ENCODE measurements at places on chromosomes 12 and 14.

GRCh38 chr14:95431199-95432143 is 85.0 kb downstream of the SYNE3 start:
- DNase-seq = peak; percentile 51

DNA sequence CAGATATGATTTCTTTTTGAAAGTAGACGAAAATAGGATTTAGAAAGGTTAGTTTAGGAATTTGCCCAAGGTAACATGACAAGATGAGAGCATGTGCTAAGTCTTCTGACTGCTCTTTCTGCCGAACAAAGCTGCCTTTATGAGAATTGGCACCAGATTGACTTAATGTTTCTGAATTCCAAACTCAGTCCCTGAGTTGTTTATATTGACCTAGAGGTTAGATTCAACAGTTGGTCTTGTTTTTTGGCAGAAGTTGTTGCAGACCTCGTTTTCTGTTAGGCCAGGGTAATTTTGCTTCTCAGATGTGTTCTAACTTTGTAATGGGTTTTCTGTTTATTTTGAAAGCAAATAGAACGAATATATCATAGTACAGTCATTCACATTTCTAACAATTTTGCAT is 61.5 kb upstream of the LRTM2 start:
- no peak for DNase-seq

GRCh38 chr12:80291108-80291754 is 152.8 kb upstream of the PTPRQ start:
- no peak for DNase-seq

- DNase-seq = peak; percentile 52
These were observed 668 bp downstream of the MRPS35 start for GRCh38 chr12:27711317-27711682.

- DNase-seq = no peak
These were observed 15.5 kb upstream of the CCER1 start for GRCh38 chr12:90970471-90970870.

GRCh38 chr14:90451443-90451842 is 54.6 kb downstream of the CALM1 start:
- no peak for DNase-seq

DNA sequence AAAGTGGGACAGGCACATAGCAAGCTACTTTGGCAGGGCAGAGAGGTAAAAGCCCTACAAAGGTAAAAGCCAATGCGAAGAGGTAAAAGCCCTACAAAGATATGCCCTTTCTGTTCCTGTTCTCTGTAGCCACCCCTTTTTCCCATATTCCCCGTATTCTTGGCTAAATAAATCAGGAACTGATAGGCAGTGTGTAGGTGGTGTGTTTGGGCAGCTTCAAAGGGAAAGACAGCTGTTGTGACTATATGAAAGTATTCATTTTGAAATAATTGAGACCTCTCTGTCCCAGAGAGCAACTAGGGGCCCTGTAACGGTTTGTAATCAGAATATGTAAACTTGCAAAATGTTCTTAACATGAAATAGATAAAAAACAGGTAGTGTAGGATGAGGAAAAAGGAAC is 11.3 kb upstream of the SLC41A2 start:
- DNase-seq = no peak

DNA sequence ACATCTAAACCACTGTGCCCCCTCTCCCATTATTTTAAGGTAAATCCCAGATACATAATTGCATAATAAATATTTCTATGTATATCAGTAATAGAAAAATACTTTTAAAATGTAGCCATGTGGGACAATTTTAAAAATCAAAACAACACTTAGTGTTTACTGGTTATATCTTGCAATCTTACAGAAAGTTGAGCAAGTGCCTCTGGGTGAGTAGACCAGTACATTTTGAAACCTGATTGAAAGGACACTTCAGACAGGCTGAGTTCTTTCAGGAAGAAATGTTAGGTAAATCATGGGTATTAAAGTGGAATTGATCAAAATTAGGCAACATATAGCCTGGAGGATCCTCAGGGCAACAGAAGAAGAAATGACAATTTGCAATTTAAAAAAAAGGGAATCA is 7.2 kb downstream of the SLC38A4 start:
- DNase-seq = no peak

- DNase-seq = no peak
These were observed 90.2 kb upstream of the SLC38A2 start for GRCh38 chr12:46462641-46463355.

DNA sequence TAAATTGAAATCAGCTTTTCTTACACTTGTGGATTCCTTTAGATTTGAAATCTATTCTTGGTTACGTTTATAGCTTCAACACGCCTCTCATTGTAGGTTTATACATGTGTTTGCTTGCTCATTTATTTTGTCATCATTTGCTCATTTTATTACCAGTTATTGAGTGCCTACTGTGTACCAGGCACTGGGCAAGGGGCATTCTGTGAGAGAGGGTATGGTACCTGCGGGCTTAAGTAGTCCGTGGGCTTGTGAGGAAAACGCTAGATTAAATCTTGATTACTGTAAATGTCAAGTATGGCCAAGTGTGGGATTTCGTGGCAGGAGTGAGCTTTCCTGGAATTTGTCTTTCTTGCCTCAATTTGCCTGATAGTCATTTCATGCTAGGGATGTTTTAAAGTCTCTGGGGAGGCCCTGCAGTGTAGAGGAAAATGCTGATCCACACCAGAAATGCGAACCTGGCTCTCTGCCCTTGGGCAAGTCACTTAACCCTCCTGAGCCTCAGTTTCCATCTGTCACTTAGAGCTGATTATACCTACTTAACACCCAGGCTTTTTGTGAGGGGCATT is 92.7 kb downstream of the CACNA1C start:
- DNase-seq = no peak

DNA sequence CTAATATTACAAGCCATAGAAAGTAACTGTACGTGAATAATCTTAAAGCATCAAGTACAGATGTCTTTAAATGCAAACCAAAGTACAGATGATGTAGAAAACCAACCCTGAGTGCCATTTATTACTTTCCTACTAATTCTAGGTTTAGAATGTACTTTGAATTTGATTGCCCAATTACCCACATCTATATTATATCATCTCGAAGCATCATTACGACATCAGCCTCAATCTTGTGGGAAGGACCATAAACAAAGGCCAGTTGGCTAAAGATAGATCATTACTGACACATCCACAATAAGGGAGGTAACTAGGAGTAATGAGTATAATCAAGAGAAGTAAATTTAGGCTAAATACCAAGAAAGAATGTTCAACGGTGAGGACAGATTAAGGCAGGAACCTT is 478.9 kb downstream of the BCAT1 start:
- DNase-seq = no peak

- no peak for DNase-seq
These were observed 39.8 kb upstream of the DIO3 start for GRCh38 chr14:101521473-101521915.

DNA sequence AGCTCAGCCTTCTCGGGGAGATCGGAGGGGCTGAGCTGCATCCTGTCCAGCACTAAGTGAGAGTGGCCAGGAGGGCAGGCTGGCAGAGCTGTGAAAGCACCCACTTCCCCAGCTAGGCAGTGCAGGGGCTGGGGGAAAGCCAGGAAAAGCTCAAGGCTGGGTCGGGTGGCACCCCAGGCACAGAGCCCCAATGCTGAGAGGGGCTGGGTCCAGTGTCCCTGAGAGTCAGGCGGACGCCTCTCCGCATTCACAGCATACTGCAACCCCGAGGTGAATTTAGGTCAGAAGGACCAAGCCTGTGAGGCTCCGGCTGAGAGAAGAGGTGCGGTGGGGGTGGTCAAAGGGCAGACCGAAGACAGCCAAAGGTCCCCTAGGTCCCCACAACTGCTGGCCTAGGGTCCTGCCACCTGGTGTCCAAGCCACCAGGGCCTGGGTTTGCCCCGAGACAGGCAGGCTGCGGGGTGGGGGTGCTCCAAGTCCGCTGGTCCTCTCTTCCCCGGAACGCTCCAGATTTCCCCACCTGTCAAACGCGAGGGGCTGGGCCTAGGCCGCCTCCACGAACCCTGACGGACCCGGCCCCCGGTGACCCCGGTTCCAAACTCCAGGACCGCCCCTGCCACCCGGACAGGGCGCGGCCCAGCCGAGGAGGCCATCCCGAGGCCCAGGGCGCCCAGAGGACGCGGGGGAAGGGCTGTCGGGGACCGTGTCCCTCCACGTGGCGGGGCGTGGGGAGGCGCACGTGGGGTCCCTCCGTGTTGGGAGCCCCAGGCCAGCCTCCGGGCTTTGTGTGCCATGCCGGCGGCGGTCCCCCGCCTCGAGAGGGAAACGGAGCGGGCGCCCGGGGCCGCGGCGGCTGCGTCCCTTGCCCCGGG is 527 bp downstream of the CAMKK2 start:
- no peak for DNase-seq

DNA sequence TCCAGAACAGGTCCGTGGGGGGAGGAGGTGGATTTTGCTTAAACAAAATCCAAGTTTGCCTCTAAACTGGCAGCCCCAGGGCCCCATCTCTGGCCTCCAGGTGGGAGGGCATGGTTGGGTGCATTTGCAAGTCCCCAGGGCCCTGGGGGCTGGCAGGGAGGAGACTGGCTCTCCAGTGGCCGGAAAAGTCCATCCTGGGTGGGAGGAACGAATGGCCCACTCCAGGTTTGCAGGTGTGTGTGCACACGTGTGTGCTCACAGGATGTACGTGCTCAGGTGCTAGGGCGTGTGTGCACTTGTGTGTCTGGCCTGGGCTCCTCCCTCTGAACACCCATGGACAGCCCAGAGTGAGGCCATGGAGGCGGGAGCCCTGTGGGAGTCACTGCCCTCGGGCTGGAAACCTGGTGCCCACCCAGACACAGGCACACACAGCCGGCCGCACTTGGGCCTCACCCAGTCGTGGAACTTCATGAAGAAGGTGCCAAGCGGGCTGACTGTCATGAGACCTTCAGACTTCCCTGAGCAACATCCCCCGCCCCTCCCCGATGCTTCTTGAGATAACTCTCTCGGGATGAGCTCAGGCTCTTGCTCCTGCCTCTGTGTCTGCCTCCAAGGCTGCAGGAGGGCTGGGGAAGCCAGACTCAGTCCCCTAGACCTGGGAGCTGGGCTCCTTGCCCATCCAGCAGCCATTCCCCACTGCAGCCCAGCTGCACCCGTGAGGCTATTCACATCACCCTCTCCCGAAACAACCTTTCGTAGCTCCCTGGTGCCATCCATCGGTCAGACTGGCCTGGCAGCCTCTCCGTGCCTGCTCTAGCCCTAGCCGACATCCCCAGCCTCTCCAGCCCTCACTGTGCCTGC is 9.4 kb downstream of the AHNAK2 start:
- no peak for DNase-seq

DNA sequence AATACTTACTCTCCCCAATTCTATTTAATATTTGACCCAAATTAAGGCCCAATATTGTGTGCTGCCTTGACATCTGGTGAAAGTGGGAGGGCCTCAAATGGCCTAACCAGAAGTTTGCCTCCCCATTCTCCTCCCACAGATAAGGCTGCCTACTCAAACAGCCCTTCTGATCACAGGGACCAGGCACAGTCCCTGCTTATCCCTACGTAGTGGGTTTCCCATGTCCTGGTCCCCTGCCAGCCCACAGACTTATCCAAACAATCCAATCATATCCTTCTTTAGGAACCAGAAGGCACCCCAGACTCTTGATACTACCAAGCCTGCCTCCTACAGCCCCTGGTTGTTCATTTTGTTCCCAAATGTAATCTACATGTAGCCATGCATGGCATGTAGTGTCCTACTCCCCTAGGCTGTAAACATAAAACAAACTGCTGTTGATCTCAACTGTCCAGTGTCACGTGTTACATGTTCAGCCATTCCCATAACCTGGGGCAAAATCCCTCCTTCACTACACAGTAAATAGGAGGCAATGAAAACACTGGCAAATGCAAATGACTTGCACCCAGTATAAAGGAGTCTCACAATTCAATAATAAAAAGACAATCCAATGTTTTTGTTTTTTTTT is 49.3 kb downstream of the EEA1 start:
- no peak for DNase-seq

- no peak for DNase-seq
These were observed 21.0 kb upstream of the MIA2 start for GRCh38 chr14:39212693-39213092.

DNA sequence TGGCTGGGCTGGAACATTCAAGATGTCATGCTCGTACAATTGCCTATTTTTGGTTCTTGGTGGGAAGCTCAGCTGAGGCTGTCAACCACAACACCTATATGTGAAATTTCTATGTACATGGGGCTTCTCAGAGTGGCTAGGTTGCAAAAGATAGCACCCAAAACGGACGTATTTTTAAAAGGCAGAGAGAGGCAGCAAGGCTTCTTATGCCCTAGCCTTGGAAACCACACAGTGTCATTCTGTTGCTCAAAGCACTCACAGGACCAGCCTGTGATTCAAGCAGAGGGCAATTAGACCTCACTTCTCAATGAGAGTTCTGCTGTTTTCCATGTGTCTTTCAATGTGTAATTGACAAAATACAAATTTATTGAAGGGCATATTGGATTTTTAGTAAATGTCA is 134.0 kb downstream of the GXYLT1 start:
- no peak for DNase-seq

DNA sequence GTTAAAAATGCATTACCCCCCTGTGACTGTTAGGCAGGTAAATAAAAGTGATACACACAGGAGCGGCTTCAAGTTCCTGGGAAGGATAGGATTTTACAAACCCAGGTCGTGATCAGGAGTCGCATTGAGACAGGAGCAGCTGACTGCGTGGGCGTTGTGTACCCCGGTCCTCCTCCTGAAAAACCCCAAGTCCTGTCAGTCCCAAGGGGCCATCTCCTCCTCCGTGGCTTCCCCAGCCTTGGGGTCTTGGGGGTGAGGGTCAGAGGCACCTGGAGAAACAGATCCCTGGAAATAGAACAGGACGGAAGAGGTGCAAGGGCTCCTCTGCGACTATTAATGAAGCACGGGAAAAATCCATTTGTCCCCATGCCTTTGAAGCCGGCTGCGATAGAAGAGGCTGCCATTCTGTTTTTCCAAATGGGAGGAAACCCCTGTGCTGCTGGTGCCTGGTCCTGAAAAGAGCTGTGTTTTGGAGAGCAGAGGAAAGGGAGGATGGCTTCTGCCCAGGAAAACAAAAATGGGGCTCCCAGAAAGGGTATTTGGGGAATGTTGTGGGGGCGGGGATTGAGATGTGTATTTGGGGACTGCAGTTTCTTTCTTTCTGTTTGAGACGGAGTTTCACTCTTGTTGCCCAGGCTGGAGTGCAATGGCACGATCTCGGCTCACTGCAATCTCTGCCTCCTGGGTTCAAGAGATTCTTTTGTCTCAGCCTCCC is 143.1 kb downstream of the ZNF664 start:
- DNase-seq = no peak

DNA sequence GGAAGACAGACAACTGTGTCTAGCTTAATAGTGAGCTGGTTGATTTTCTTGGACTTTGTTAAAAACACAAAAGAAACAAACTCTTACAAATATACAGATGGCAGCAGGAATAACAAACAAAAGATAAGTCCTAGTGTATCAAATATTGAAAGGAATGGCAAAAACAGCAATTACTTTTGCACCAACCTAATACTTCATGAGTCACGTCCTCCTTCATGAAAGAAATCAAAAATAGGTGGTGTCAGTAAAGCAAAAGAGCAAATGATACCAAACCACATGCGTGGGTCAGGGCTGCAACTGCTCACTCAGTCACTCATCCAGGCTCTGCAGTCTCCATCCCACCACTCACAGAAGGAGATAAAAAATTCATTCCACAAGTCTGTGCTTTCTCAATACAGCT is 11.8 kb downstream of the ATG14 start:
- peak; percentile 4 for DNase-seq

GRCh38 chr12:101927036-101927435 is 49.7 kb downstream of the DRAM1 start:
- no peak for DNase-seq

All from activated CD4-positive, alpha-beta T cell treated with anti-CD3 and anti-CD28 coated beads, Interleukin-10, Interleukin-2, amounts not matched to agents 100 ng/mL and 50 ng/mL, durations not matched to agents 16 hours and 8 hours (primary cell).